ENCODE measurements at places on chromosomes 4 and X. TPM values are rescaled to one million over a fixed set of nuclear protein-coding genes. Genes with fewer than 3 reads are reported as not detected.

The NOCT gene
- total RNA-seq = 9.5 TPM

DNA sequence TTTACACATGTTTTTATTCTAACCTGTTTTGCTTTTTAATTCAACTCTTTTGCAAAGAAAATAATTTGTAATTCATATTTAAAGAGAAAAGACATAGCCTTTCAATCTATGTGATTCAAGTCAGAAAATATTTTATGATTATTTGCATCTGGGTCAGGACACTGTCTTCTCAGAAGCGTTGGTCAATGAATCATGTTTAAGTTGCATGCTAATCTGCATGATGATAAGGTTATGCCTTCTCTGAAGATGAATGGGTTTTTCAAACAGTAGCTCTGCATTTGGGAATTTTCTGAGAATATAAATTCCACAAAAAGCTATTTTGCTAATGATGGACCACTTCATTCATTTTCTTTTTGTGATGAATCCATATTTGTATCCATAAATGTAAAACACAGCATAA, 282.5 kb downstream of the TMA16 start:
- H3K27ac ChIP-seq = no peak overlapping the region
- no peaks in the 10 kb centered on the region for H3K36me3 ChIP-seq
- no peaks in the 10 kb centered on the region for H3K4me1 ChIP-seq
- no peak for DNase-seq

DNA sequence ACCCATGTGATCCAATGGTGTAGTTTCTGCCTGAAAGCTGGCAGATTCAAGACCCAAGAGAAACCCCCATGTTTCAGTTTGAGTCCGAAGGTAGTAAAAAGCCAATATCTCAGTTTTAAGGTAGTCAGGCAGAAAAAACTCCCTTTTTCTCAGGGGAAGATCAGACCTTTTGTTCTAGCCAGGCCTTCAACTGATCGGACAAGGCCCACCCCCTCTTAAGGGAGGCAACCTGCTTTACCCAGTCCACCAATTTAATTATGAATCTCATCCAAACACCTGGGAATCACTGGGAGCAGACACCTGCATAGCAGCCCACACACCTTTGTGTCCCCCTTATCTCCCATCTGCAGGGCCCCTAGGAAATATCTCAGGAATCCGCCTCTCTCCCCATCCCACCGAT, 322.0 kb downstream of the STK32B start:
- H3K36me3 ChIP-seq = no peaks in the 10 kb centered on the region
- no peaks in the 10 kb centered on the region for H3K27me3 ChIP-seq
- no peaks in the 10 kb centered on the region for H3K4me1 ChIP-seq

GRCh38 chr4:11973270-11973669, 544.6 kb upstream of the HS3ST1 start:
- H3K36me3 ChIP-seq = no peaks in the 10 kb centered on the region
- no peak for DNase-seq
- no peaks in the 10 kb centered on the region for H3K27me3 ChIP-seq
- H3K4me1 ChIP-seq = no peaks in the 10 kb centered on the region

GRCh38 chrX:47148946-47149345, 3.9 kb downstream of the RBM10 start:
- H3K4me3 ChIP-seq = no peak overlapping the region
- DNase-seq = no peak
- peaks cover 24% of the 10 kb centered on the region for H3K27me3 ChIP-seq
- no peaks in the 10 kb centered on the region for H3K36me3 ChIP-seq

DNA sequence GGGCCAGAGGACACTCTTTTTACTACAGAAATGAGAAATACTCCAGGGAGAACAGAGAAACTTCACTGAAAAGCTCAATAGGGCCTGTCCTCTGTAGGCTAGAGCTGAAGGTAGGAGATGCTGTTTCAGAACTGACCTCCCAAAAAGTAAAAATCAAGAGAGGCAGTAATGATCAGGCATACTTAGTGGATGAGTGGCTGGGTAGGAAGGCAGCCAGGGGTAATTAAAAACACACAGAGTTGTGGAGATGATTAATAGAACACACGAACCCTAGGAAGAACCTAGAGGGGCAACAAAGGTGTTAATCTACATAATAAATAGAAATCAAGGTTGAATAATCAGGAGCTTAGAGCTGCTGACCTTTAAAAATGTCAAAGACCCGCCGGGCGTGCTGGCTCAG, 582.4 kb upstream of the ADGRL3 start:
- H3K36me3 ChIP-seq = no peaks in the 10 kb centered on the region
- no peaks in the 10 kb centered on the region for H3K27me3 ChIP-seq
- H3K4me1 ChIP-seq = no peaks in the 10 kb centered on the region
- H3K4me3 ChIP-seq = no peak overlapping the region
- no peak for DNase-seq

- H3K4me1 ChIP-seq = no peaks in the 10 kb centered on the region
- H3K4me3 ChIP-seq = no peak overlapping the region
- H3K27ac ChIP-seq = no peak overlapping the region
These were observed 67.6 kb downstream of the BCOR start for GRCh38 chrX:40030205-40030604.

The GC gene
- not detected for total RNA-seq

DNA sequence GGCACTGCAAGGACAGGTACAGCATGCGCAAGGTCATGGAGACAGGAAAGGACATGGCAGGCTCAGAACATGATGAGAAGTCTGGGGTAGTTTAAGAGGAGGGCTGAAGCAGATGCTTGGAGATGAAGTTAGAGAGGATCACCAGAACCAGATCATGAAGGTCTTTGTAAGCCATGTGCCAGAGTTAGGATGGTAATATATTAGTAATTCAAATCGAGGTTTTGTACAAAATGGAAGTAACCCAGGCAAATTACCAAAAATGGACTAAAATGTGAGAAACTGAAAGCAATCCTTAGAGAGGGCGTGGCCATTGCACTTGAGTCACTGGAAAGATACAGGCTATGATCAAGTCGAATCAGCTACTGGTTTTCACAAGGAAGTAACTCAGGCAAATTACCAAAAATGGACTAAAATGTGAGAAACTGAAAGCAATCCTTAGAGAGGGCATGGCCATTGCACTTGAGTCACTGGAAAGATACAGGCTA, 13.5 kb downstream of the RXFP1 start:
- H3K27ac ChIP-seq = no peak overlapping the region
- H3K27me3 ChIP-seq = no peaks in the 10 kb centered on the region
- DNase-seq = no peak
- H3K36me3 ChIP-seq = no peaks in the 10 kb centered on the region

The F8A3 gene
- 14.4 TPM for total RNA-seq

The NXF2B gene
- not detected for total RNA-seq

- H3K4me1 ChIP-seq = no peaks in the 10 kb centered on the region
- DNase-seq = no peak
- H3K27ac ChIP-seq = peak within 1 kb of the TSS; percentile 96
- H3K4me3 ChIP-seq = peak within 1 kb of the TSS; percentile 77
These were observed at the start of gene MAGED2 for GRCh38 chrX:54807524-54808108. TSS of gene MAGED2 (plus strand) at chrX:54807745. CDS start at chrX:54809332, 1,587 bp downstream.

DNA sequence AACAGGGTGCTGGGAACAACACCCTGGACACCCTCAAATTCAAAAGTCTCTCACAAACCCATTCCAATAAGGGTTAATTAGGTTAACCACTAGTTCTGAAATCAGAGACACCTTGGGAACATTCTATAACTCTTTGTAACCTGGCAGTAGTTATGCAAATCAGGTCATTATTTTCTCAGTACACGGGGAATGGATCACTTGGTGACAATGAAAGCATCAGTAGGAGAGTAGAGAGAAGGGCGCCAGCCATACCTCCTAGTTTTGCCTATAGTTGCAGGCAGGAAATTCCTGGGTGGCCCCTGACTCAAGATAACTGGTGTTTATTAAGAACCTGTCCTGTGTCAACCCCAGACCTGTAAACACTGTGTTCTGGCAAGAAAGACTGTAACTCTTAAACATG, 2.5 kb downstream of the CCDC110 start:
- no peak overlapping the region for H3K4me3 ChIP-seq
- no peak for DNase-seq
- no peaks in the 10 kb centered on the region for H3K36me3 ChIP-seq
- H3K27ac ChIP-seq = no peak overlapping the region

- no peak overlapping the region for H3K4me3 ChIP-seq
- no peaks in the 10 kb centered on the region for H3K27me3 ChIP-seq
- H3K27ac ChIP-seq = no peak overlapping the region
- DNase-seq = no peak
- H3K4me1 ChIP-seq = no peaks in the 10 kb centered on the region
These were observed 291.7 kb downstream of the EVC2 start for GRCh38 chr4:5416637-5417036.

The MAOB gene
- 46.0 TPM for total RNA-seq

The VCX3B gene
- total RNA-seq = not detected

DNA sequence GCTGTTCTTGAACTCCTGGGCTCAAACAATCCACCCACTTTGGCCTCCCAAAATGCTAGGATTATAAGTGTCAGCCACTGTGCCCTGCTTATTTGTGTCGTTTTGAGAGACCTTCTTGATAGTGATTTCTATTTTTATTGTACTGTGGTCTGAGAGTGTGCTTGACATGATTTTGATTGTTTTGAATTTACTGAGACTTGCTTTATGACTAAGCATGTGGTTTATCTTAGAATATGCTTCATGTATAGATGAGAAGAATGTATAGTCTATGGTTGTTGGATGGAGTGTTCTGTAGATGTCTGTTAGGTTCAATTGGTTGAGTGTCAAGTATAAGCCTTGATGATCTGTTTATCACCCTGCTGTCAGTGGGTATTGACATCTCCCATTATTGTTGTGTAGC, 789.3 kb downstream of the IL1RAPL1 start:
- H3K4me1 ChIP-seq = no peaks in the 10 kb centered on the region
- DNase-seq = no peak
- H3K36me3 ChIP-seq = no peaks in the 10 kb centered on the region
- peaks cover 16% of the 10 kb centered on the region for H3K27me3 ChIP-seq
- H3K27ac ChIP-seq = no peak overlapping the region

- H3K27me3 ChIP-seq = no peaks in the 10 kb centered on the region
- no peaks in the 10 kb centered on the region for H3K4me1 ChIP-seq
- no peak overlapping the region for H3K4me3 ChIP-seq
- no peaks in the 10 kb centered on the region for H3K36me3 ChIP-seq
- no peak for DNase-seq
- no peak overlapping the region for H3K27ac ChIP-seq
These were observed 18.4 kb upstream of the CTSO start for GRCh38 chr4:155972098-155972497.

The MAP3K15 gene
- not detected for total RNA-seq

GRCh38 chr4:41692717-41693345, 55.7 kb downstream of the PHOX2B start:
- H3K4me1 ChIP-seq = no peaks in the 10 kb centered on the region
- H3K27ac ChIP-seq = no peak overlapping the region
- no peaks in the 10 kb centered on the region for H3K36me3 ChIP-seq
- no peaks in the 10 kb centered on the region for H3K27me3 ChIP-seq
- no peak overlapping the region for H3K4me3 ChIP-seq
- no peak for DNase-seq

The SLC16A2 gene
- total RNA-seq = 10.8 TPM

The FHDC1 gene
- total RNA-seq = 0.48 TPM

The MAGEC3 gene
- total RNA-seq = not detected

GRCh38 chr4:159547645-159548308, 444.9 kb downstream of the RAPGEF2 start:
- no peak for DNase-seq
- no peaks in the 10 kb centered on the region for H3K27me3 ChIP-seq

The QDPR gene
- 18.9 TPM for total RNA-seq

GRCh38 chr4:3250438-3250955, 1.5 kb downstream of the MSANTD1 start:
- DNase-seq = no peak
- H3K27me3 ChIP-seq = no peaks in the 10 kb centered on the region
- no peak overlapping the region for H3K4me3 ChIP-seq
- H3K36me3 ChIP-seq = no peaks in the 10 kb centered on the region
- H3K27ac ChIP-seq = no peak overlapping the region

GRCh38 chr4:79431839-79432238, 23.8 kb upstream of the GK2 start:
- H3K27ac ChIP-seq = no peak overlapping the region
- no peak overlapping the region for H3K4me3 ChIP-seq
- no peaks in the 10 kb centered on the region for H3K4me1 ChIP-seq
- DNase-seq = no peak
- H3K27me3 ChIP-seq = no peaks in the 10 kb centered on the region

GRCh38 chrX:108795240-108795639, 58.9 kb upstream of the IRS4 start:
- H3K36me3 ChIP-seq = no peaks in the 10 kb centered on the region
- H3K27me3 ChIP-seq = no peaks in the 10 kb centered on the region
- H3K4me3 ChIP-seq = no peak overlapping the region
- H3K4me1 ChIP-seq = no peaks in the 10 kb centered on the region
- no peak for DNase-seq

GRCh38 chrX:26925088-26925487, 538.1 kb downstream of the PPP4R3C start:
- no peak overlapping the region for H3K4me3 ChIP-seq
- peaks cover 7% of the 10 kb centered on the region for H3K27me3 ChIP-seq
- no peaks in the 10 kb centered on the region for H3K4me1 ChIP-seq
- no peaks in the 10 kb centered on the region for H3K36me3 ChIP-seq
- DNase-seq = no peak

The SLC2A9 gene
- total RNA-seq = 9.5 TPM

DNA sequence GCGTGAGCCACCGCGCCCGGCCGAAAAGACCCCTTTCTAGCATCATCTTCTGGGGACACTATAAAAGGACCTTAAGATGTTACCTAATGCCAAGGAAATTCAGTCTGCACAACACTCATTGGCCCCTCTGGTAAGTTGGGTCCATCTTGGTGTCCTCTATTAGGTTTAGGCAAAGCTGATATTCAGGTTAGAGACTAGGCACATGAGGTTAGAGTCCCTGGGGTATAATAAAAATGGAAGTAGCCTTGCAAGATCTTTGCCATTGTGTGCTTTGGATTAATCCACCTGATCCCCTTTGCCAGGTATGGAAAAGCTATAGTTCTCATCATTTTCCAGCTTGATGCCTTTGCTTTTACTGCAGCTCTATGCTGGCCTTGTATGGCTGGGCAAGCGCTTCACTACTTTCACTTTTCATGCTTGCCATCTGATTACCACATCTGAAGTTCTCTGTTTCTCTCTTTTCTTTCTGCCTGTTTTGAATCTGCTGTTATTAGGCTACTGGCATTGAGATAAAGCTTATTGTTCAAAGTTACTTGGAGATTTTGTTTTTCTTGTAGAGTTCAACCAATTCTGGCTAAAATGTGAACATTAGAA, 5.4 kb upstream of the ADH4 start:
- no peak overlapping the region for H3K27ac ChIP-seq
- no peaks in the 10 kb centered on the region for H3K4me1 ChIP-seq
- no peak for DNase-seq
- no peak overlapping the region for H3K4me3 ChIP-seq
- no peaks in the 10 kb centered on the region for H3K36me3 ChIP-seq
- no peaks in the 10 kb centered on the region for H3K27me3 ChIP-seq

- no peaks in the 10 kb centered on the region for H3K4me1 ChIP-seq
- no peak for DNase-seq
- no peaks in the 10 kb centered on the region for H3K36me3 ChIP-seq
- no peak overlapping the region for H3K27ac ChIP-seq
- H3K27me3 ChIP-seq = no peaks in the 10 kb centered on the region
These were observed 12.9 kb downstream of the DCK start for GRCh38 chr4:71006203-71006907.

GRCh38 chr4:139735381-139736273, 70.0 kb downstream of the MGST2 start:
- peak overlapping the region; percentile 95 for H3K27ac ChIP-seq
- no peak for DNase-seq

The MMRN1 gene
- total RNA-seq = 83.2 TPM
